Left lobe of liver (tissue), 2 donors: ENCODE measurements at places on chromosomes 5 and 9.
A peak's percentile ranks its signal among the peaks of the same experiment; 100 is the strongest.

- DNase-seq = no peak
These were observed 603.7 kb downstream of the BNC2 start for GRCh38 chr9:16266648-16267276.

DNA sequence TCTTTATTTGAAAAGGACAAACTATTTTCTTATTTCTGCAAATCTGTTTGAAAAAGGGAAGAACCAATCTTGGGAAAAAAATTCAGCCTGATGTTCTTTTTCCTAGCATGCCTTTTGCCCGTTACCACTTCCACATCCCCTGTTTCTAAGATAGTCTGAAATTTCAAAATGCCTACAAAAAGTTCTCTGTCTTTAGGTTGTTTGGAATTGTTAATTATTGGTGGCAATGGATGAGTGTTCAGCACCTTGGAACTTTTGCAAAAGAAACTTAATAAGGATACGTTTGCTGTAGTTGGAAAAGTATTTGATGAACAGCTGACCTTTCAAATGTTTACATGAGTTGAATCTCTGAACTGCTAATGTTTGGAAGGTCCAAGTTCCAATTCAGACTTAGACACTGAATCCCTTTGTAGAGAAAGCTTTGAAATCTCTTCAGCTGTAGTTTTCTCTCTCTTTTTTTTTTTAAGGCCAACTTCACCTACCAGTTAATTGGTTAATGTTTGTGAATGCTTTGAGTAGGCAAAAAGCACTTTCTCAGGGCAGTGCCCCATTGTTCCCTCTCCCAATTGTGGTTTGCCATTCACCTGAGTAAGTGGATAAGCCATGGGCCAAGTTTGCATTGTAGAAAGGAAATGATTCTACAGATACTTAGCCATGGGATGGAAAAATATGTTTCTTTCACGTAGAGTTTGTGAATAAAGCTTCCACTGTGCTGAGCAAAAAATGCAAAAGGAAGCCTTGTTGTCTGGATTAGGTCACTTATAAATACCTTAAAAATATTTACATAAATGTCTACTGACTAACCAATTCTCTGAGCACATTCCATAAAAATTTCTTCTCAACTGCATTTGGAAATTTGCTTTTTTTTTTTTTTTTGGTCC is 156.4 kb upstream of the ELL2 start:
- DNase-seq = no peak

DNA sequence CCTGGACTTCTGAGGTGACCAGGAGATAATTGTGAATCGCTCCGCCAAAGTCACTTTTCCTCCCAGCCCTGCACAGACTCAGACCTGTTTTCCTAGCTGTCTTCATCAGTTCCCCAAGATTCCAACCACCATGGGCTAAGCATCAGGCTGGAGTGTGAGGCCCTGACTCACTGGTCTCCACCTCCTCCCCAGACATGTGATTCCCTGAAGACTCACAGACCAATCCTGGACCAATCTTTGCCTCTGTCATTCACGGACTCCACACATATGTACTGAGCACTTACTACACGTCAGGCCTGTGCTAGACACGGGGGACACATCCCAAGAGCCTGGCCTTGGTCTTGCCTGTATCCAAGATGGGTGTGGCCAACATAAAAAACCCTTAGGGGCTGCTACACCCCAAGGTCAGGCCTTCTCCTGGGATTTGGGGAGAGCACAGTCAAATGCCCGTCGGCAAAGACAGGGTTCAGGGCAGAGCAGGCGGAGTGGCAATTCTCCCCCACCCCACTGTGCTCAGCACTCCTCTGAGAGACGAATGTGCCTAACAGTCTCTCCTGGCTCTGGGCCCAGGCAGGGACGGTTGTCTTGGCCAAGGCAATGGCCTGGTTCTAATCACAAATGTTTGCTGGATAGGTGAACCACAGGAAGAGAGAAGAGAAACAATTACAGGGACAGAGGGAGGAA is 11.9 kb downstream of the EEIG1 start:
- DNase-seq = peak; percentile 73

GRCh38 chr9:105455836-105456475 is 8.1 kb downstream of the FSD1L start:
- DNase-seq = no peak

GRCh38 chr5:154701181-154701580 is 54.0 kb upstream of the LARP1 start:
- peak; percentile 79 for DNase-seq

- no peak for DNase-seq
These were observed 170.3 kb upstream of the PUM3 start for GRCh38 chr9:3014178-3014577.

- no peak for DNase-seq
These were observed 183.4 kb downstream of the TMEM38B start for GRCh38 chr9:105877721-105878120.

- peak; percentile 45 for DNase-seq
These were observed 1.1 kb downstream of the WDR5 start for GRCh38 chr9:134136996-134137299.

DNA sequence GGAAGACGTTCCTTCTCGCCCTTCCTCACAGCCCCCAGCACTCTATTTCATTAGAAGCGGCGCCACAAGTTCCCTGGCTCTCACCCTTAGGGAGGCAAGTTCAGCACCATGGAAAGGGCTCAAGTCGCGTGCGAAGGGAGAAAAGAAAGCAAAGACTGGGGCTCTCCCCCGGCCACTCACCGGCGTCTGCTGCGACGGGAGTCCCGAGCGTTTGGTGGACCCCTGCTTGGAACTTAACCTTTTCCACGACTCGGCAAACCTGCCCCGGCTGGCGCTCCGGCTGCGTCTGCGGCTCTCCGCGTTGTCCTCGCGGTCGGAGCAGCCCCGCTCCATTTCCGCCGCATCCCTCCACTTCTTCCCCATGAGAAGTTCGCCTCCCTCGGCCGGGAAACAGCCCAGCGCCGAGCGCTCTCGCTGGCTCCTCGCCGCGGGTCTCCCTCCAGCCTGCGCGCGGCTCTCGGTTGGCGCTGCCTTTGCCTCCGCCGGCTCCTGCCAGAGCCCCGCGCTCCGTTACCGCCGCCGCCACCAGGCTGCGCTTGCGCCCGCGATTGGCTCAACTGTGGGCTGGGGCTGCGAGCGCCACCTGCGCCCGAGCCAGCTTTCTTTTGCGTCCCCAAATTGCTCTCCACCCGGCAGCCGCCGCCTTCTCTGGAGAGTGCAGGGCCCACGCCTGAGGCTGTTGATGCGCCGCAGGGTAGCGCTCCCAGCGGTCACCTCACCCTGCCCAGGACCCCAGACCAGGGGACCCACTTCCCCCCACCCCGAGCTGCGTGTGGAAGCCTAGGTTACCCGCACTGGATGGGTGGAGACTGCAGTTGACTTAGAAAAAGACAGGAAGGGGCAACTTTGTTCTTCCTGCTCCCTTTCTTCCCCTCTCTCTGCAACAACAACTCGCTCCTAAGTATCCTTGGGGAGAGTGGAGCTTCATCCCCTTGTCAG is 321.6 kb downstream of the CEMIP2 start:
- DNase-seq = no peak

- no peak for DNase-seq
These were observed 2.8 kb downstream of the BRD3OS start for GRCh38 chr9:134028076-134028475.

DNA sequence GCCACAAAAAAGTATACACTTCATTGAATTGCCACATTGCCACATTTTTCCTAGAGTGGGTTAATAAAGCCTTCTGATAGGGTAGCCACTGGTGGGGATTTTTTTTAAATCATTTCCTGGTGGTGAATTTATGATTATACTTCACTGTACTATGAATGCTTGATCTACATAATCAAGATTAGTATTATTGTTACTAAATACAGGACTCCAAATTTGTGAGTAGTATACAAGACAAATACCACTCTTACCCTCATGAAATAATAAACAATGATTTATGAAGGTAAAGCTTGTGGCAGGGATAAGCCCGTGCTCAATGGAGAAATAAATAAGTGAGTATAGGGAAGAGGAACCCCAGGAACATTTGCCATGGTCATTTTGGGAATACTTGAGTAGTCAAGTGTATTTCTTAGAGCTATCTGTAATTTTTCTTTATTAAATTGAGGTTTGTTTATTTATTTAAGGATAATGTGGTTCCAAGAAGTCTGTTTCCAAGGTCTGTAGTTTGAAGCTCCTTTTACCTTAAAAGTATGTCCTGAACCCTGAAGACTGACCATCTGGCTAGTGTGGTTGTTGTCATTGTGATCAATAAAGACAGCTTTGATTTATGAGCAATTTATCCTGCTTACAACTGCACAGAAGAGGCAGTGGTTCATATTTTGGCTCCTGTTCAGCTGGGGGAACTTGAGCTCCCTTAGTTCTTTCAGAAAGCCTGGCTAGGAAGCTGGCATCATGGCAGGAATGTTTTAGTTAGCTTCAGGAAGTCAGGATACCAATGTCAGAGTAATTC is 118.6 kb downstream of the ZSWIM6 start:
- DNase-seq = no peak

- no peak for DNase-seq
These were observed 80.3 kb downstream of the MAP1B start for GRCh38 chr5:72187388-72188075.

DNA sequence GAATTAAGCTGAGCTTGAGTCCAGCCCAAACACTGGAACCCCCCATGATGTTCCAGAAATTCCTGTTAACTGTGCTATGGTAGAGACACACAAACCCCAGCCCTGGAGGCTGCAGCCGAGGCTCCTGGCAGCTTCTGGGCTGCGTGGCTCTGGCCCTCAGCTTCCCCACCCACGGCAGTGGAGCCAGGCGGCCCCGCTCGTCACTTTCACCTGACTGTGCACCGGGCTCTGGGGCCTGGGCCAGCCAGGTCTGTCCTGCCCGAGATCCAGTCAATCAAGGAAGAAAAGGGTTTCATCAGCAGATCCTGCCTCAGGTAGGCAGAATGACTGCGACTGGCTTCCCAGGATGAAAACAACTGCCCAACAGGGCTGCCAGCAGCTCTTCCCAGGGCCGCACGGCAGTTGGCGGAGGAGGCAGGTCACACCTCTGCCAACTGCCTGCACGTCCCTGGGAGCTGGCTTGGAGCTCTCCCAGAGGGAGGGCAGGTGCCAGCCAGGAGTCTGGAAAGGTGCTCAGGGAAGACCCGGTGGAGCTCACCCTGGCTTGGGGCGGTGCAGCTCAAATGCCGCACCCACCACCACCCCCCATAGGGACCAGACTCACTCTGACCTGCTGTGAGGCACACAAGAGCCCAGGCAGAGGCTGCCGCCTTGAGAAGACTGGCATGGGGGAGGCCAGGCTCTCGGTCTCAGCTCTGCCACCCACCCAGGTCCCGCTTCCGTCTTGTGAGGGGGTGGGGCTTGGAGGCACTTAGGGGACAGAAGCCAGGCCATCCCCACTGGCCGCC is 20.7 kb downstream of the BRD3 start:
- peak; percentile 85 for DNase-seq

GRCh38 chr5:178234121-178234749 is 1.6 kb upstream of the PHYKPL start:
- DNase-seq = no peak

- DNase-seq = no peak
These were observed 59.1 kb downstream of the FNBP1 start for GRCh38 chr9:129983891-129984290.

GRCh38 chr9:91659529-91660495 is 236.2 kb upstream of the NFIL3 start:
- no peak for DNase-seq

DNA sequence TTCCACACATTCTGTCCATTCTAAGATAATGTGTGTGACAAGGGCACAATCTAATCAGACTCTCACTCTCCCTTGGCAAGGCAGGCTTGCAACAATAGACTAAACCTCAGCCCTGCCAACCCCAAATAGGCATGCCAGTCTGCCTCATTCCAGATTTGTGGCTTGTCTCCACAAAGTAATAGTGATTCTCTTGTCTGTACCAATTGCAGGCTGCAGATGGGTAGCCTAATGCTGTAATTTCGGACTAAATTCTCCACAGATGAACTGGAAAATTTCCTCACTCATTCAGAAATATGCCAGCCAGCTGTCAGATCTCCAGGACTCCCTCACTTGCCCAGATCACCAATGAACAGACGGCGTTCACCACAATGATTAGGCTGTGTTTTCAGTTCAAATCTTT is 413.6 kb downstream of the ELAVL2 start:
- no peak for DNase-seq

DNA sequence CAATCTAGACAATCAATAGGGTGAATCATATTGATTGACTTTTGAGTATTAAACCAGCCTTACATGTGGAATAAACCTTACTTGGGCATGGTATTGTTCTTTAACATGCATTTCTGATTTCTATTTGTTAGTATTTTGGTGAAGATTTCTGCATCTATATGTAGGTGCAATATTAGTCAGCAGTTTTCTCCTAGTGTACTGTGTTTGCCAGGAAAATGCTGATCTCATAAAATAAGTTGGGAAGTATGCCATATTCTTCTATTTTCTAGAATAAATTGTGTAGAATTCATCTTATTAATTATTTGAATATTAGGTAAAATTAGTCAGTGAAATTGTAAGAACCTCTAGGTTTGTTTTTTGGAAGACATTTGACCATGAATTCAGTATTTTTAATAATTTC is 38.4 kb downstream of the ANXA2R start:
- DNase-seq = no peak

DNA sequence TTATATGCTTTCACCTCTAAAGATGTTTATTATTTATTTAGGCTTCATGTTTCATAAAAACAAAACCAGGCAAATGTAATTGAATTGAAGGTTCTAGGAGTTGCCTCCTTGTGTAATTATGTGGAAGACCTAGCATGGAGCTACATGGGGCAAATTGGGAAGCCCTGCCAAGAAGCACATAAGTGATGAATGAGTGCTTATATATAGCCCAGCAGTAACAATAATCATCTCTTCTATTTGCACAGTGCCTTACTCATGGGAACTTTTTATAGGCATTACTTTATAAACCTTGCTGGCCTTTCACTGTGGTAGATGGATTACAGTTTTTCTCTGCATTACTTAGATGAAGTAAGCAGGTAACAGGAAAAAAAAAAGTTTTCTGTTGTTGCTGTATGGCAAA is 40.0 kb upstream of the GRAMD2B start:
- no peak for DNase-seq

- no peak for DNase-seq
These were observed 159.2 kb upstream of the PLPPR1 start for GRCh38 chr9:100869326-100869725.

DNA sequence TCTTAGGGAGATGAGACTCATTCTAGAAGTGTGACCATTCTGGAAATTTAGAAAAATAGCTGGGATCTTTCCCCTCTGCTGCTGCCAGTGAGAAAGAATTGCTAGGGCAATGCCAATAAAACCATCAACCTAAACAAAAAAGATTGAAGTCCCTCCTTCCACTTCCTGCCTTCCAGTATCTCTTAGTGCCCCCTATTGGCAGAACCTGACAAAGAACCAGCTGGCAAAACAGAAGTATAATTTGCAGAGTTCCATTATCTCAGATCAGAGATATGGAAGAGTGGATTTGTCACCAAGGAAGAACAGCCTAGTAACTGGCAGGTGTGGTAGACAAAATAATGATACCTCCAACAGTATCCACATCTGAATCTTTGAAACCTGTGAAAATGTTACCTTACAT is 13.8 kb upstream of the PLCXD3 start:
- DNase-seq = no peak

DNA sequence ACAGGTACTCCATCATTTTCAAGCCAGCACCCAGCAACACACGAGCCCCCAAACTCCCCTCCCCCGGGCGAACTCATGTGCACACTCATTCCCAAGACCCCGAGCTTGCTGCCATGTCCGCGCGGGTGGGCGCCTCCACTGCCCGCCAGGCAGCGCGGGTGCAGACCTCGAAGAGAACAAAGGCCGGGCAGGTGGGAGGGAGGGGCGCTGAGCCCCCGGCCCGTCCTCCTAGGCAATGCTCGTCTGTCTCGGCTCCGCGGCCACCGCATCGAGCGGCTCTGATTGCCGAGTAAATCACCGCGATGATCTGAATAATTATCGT is 47.1 kb upstream of the PSD2 start:
- no peak for DNase-seq

- DNase-seq = no peak
These were observed 266.8 kb downstream of the CYLC2 start for GRCh38 chr9:103261951-103262350.

GRCh38 chr9:34547960-34548611 is 25.3 kb upstream of the ENHO start:
- DNase-seq = peak; percentile 78
